ENCODE measurements at places on chromosomes 2 and 18. TPM values are rescaled to one million over a fixed set of nuclear protein-coding genes. Genes with fewer than 3 reads are reported as not detected.

The LOXHD1 gene
- 3.2 TPM for polyA plus RNA-seq

The MBD2 gene
- polyA plus RNA-seq: 40.4 TPM

The LTBP1 gene
- 51.1 TPM for polyA plus RNA-seq

GRCh38 chr2:37472959-37473358 is 128.5 kb downstream of the QPCT start:
- no peak for DNase-seq

GRCh38 chr2:120511536-120511935 is 165.6 kb downstream of the INHBB start:
- no peak for DNase-seq

GRCh38 chr2:222572264-222572721 is 83.6 kb downstream of the FARSB start:
- no peak for DNase-seq

GRCh38 chr18:49515516-49515915 is 28.5 kb upstream of the C18orf32 start:
- DNase-seq: no peak

GRCh38 chr2:27041752-27042151 is 9.0 kb downstream of the TMEM214 start:
- no peak for DNase-seq

- DNase-seq: no peak
These were observed 77.0 kb upstream of the PDE1A start for GRCh38 chr2:182503886-182504285.

Measured in forelimb muscle (tissue), 1 donor.